Stimulated activated CD4-positive, alpha-beta T cell treated with anti-CD3 and anti-CD28 coated beads, Interleukin-4, amount 100 ng/mL, for 4 hours (primary cell): ENCODE measurements at places on chromosomes 12 and 14.
A peak's percentile ranks its signal among the peaks of the same experiment; 100 is the strongest.

GRCh38 chr14:70602254-70602653, 1.8 kb upstream of the MED6 start:
- no peak for DNase-seq

DNA sequence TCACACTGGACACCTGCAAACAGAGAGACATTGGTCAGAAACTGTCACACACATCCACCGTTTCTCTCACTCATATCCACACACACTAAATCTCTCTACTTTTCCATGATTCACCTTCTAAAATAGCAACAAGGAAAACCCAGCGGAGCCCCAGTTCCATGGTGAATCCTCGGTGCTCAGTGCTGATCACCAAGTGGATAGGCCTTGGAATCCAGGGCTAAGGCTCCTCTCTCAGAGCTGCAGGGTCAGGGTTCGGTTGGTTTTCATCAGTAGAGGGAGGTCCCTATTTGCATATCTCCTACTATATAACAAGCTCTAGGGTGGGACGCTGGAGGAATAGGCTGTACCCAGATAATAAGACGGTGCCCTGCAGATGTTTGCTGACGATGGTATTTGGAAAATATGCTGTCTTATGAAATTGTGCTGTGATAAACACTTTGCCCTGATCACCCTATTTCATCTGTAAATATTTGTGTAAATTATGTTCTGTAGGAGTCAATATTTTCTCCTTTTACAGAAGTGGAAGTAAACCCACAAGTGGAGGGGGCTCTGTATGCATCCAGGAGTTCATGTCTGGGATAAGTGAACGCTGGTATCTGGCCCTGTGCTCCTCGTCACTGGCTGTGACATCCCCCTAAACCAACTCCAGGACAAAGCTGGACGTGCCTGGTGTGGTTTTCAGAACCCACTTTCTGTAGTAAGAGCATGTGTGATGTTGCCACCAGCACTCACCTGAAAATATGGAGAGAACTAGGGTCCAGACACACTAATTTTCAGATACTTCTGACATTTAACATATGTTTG, 709.2 kb downstream of the TMEM121 start:
- no peak for DNase-seq

DNA sequence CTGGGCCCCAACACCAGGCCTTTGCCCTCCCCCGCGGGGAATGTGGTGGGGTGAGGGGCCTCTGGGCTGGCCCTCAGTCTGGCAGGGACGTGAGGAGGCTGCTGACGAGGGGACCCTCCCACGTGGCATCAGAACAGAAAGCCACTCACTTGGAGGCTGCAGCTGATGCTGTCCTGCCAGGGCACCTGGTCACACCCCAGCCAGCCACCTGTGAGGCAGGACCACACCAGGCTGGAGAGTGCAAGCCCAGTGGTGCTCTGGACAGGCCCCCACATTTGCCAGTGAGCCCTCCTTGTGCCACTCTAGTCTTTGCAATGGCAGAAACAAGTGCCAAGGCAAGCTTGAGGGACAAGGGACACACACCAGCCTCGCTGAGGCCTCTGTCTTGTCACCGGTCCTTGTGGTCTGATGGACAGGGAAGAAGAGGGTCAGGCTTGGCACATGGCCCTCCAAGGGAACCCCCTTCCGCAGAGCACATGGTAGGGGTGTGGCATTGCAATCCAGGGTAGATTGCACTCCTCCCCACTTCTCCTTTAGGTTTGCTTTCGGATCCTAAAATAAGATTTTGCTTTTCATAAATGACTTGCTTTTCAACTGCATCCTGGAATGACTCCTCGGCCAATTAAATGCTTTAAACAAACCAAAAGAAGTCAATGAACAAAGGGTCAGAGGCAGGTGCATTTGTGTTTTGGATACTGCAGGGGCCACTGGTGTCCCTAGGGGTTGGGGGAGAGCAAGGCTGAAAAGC, 53.7 kb downstream of the CCDC88C start:
- no peak for DNase-seq

GRCh38 chr12:20716985-20717384, 21.9 kb downstream of the SLCO1C1 start:
- no peak for DNase-seq

GRCh38 chr12:49287876-49288275, 7.1 kb upstream of the PRPH start:
- DNase-seq: no peak

DNA sequence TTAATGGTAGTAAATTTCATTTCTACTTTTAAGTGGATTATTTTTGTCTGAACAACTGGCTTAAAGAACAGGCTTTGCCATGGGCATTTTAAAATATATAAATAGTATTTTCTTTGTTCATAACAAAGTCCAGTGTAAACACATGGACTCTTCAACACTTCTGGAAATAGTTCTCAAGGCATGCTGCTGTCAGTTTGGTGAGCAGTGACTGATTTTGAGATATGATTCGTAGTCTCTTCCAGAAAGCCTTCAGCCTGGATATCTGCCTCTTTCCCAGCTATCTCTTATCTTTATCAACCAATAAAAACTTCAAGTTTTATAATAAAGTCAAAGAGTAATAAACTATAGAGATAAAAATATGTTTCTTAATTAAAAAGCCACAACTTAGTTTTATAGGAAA, 110.7 kb downstream of the NAV3 start:
- no peak for DNase-seq

DNA sequence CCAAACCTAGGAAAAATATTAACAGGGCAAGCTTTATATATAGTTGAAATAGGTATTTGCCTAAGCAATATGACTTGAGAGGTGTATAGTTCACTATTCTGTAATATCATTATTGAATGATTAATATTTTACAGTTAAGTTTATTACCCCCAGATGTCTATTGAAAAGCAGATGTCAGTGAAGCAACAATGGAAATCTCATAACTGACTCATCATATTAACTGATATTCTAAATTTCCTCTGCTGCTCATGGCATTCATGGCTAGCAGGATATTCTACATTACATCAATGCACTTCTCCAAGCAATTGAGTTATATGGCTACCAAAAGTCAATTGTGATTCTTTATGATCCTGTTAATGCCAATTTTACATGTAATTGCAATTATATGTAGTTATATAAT, 9.7 kb upstream of the MAGOHB start:
- no peak for DNase-seq

- no peak for DNase-seq
Measured at GRCh38 chr14:32802295-32802694, 136.4 kb upstream of the NPAS3 start.

DNA sequence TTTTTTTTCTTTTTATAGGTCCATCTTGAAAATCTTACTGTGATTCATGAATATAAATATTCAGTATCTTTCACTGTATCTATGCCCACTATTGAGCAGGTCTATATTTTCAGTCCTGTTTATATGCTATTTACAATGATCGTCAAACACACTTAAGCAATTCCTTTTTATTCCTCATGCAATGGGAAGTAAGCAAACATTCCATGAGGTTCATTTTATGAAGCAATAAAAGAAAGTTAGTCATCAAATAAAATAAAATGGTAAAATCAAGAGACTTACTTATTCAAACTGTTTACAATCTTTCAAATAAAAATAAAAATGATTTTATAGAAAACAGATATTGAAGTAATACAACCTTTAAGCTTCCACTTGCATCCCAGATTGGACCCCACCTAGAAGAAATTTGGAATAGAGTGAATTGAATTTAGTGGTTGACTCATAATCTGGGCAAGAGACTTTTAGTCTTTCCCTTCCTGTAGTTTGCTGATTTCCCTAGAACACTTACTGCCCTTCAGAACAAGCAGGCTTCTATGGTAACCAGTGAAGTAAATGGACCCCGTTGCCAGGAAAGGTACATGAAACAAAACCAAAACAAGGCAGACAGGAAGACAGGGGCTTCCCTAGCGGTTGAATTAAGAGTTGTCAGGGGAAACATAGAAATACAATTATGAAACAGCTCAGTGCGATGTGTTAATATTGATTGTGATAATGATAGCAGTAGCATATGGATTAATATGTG, 241.0 kb upstream of the ATP2B1 start:
- no peak for DNase-seq

GRCh38 chr14:71317385-71318096, 410.3 kb downstream of the PCNX1 start:
- no peak for DNase-seq

DNA sequence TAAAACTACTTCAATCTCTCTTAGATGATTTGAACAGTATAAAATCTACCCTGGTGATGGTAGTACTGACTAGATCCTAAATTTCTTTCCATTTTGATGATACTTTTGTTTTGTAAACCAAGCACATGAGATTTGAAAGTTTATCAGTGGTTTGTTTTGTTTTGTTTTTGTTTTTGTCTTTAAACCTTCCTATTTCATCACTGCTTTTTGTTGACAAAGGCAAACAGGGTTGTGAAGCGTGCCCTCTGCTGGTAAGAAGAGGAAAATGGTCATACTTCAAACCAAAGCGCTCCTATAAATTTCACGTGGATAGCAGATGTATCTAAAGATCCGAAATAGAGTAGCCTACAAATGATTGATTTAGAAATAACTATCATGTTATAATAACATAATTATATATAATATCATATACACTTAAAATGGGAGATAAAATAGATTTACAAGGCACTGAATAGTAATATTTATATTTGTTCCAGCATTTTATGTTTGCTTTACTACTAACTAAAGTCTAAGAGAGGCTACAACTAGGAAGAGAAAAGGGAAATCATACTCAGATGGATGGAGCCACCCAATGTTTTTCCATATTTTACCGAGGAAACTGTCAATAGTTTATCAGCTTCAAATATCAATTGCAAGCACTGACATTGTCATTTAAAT, 254.0 kb upstream of the USP15 start:
- DNase-seq: no peak

- DNase-seq: no peak
Measured at GRCh38 chr12:25830456-25830855, 128.0 kb upstream of the RASSF8 start.

- DNase-seq: no peak
Measured at GRCh38 chr14:31582286-31582691, 21.1 kb downstream of the NUBPL start.

GRCh38 chr12:93738199-93739058, 61.3 kb downstream of the CRADD start:
- no peak for DNase-seq

DNA sequence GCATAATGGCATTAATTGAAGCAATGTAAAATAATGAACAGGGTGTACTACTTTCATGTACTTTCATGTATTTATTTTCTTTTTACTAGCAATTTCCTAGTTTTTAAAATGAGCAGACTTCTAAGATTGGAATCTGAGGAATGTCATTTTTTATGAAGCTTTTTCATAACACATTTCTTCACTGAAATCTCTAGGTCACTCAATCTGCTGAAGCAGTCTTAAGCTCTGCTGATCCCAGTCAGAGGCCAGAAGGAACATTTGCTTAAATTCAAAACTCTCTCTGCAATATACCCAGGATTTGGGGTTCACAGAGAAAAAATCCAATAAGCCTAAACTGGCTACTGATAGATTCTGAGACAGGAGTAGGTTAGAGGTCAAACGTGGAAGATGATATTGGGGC, 73.6 kb upstream of the CNTN1 start:
- no peak for DNase-seq

DNA sequence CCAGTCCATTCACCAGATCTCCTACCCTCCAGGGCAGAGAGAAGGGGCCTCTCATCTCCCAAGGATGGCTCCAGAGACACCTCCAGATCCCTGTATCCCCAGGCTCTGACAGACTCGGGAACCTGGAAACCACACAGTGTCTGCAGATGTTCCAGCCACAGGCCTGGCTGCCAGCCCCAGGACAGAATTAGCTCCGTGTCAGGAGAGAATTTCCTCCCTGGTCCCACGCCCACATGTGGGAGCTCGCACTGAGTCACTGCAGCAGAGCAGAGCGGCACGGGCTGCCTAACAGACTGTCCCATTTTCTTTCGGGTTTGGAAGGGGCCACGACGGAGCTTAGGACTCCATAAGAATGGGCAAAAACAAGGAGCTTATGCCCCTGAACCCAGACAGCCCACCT, 33.6 kb downstream of the CMKLR1 start:
- DNase-seq: no peak

GRCh38 chr14:24398653-24399446, at the start of gene NYNRIN:
Gene NYNRIN, plus strand, starts transcription at chr14:24399003. Its CDS starts 244 bp downstream, at chr14:24399247.
- peak; percentile 19 for DNase-seq

- no peak for DNase-seq
Measured at GRCh38 chr14:75338398-75338797, 59.8 kb downstream of the FOS start.

DNA sequence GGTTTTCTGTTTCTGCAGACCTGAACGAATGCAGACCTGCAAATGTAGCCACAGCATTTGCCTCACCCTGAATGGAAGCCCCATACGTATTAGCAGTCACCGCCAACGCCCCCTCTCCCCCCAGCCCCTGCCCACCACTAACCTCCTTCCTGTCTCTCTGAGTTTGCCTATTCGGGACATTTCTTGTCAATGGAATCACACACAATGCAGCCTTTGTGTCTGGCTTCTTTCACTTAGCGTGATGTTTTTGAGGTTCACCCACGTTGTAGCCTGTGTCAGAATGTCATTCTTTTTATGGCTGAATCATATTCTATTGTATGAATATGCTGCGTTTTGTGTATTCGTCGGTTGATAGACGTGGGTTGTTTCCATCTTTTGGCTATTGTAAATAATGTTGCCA, 178.6 kb downstream of the AACS start:
- no peak for DNase-seq

DNA sequence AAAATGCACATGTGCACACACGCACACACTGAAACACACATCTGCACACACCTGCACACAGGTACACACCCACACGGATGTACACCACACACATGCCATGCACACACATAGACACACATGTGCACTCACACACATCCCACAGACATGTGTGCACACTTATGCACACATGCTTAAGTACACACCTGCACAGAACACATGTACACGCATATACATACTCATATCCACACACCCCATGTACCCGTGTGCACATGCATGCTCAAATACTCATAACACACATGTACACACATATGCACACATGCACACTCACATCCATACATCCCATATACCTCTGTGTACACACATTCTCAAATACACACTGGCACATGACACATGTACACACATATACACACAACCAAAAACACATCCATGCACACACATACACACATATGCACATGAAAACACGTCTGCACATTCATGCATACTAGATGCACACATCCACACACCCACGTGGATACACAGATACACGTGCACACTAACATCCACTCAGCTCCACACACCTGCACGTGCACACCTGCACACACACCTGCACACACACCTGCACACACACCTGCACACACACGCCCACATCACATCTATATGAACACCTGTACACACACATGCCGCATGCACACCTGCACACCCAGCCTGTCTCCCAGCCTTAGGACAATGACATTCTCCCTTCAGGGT, 336.7 kb downstream of the ADGRD1 start:
- DNase-seq: no peak

- DNase-seq: no peak
Measured at GRCh38 chr12:43937947-43938346, 102.1 kb downstream of the TMEM117 start.

- DNase-seq: no peak
Measured at GRCh38 chr12:52148464-52149181, 43.2 kb downstream of the KRT80 start.
